Hypothalamus (tissue), 51 donors: ENCODE measurements at places on chromosomes 2 and 18.

GRCh38 chr2:86037795-86038192, 67.9 kb downstream of the POLR1A start:
- DNase-seq = no peak

DNA sequence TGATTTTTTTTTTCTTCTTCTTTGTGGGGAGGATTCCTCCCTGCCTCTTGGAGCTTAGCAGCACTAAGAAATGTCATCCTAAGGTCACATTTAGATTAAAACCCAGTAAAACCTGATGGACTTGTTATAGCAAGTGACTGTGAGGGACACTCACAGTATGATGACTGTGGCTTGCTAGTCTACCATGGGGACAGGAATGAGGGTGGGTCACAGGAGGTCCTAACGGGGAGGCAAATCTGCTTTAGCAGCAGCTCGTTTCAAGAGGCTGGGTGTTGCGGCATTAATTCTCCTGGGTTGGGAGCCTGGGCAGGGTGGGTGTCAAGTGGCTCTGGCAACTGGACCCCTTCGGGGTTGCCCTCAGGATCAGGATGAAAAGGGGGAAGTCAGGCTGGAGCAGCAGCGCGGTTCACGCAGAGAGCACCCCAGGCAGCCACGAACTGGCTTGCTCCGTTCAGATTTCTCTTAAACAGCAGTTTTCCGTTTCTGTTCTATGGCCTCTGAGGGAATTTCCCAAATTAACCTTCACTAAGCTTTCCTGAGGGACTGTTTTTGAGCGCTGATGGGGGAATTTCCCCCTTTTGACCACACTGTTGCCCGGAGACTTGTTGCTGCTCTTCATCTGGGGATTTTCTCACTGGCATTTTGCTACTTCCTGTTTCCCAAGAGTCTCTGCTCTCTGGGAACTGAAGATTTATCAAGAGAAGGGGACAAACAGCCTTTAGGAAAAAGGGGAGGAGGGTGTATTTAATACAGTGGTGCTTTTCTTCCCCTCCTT, 59.8 kb upstream of the PELI1 start:
- no peak for DNase-seq

GRCh38 chr2:235037604-235038166, 85.9 kb downstream of the SH3BP4 start:
- DNase-seq = no peak

GRCh38 chr2:13714466-13714865, 918.1 kb upstream of the LRATD1 start:
- no peak for DNase-seq

DNA sequence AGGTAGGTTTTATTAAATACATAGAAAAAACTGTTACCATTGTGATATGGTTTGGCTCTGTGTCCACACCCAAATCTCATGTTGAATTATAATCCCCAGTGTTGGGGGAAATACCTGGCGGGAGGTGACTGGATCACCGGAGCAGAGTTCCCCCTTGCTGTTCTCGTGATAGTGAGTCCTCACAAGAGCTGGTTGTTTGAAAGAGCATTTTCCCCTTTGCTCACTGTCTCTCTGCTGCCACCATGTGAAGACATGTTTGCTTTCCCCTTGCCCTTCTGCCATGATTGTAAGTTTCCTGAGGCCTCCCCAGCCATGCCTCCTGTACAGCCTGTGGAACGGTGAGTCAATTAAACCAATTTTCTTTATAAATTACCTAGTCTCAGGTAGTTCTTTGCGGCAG, 352.7 kb upstream of the SLC39A10 start:
- no peak for DNase-seq

DNA sequence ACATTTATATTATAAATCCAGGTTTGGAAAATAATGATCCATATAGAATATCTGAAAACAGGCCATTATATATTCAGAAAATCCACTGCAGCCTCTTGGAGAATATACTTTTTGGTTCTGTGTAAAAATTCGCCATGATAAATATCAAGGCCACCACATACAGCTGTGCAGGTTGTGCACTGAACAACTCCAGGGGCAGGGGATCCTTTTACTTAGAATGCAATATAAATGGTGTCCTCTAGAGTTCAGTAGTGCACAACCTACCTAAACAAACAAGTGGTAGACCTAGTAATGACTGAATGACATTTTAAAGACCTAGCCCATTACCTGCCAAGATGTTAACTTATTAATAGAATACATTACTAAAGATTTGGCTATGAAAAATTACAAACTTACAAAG, 22.4 kb downstream of the MOGAT1 start:
- no peak for DNase-seq
